ENCODE measurements at places on chromosomes 13 and 19.

DNA sequence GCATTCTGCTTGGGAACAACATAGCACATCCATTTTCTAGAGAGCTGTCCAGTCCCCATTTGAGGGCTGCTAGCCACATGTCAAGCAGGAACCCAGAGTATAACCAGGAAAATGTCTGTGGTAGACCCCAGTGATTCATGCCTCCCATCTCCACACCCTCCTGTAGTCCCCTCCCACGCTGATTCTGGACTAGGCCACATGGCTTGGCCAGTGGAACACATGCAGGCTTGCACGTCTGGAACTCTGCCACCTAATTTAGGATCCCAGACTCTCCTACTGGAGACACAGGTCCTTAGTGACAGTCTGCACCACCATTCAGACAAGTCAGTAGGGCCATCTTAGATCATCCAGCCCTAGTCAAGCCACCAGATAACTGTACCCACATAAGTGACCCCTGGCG is 149.8 kb downstream of the ZIC5 start:
- no peak for DNase-seq

- DNase-seq = peak; percentile 18
Measured at GRCh38 chr13:99085139-99085807, 107.4 kb upstream of the DOCK9 start.

GRCh38 chr13:112342841-112343361 is 33.3 kb upstream of the SPACA7 start:
- no peak for DNase-seq

DNA sequence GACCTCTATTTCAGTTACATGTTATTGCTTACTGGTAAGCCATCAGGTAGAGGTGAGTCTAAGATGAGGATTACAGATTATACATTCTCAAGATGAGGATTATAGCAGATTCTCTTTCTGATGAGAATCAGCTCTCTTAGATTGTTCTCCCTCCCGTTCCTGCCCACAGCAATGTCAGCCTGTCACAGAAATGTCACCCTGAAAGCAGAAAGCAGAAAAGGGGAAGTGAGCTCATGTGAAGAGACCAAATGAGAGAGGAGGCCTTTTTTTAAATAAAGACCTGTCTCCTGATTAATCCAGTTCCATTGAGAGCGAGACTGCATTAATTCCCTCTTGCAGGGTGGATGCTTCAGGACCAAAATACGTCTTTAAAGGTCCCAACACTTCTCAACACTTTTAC is 445.6 kb downstream of the KCTD12 start:
- DNase-seq = no peak

DNA sequence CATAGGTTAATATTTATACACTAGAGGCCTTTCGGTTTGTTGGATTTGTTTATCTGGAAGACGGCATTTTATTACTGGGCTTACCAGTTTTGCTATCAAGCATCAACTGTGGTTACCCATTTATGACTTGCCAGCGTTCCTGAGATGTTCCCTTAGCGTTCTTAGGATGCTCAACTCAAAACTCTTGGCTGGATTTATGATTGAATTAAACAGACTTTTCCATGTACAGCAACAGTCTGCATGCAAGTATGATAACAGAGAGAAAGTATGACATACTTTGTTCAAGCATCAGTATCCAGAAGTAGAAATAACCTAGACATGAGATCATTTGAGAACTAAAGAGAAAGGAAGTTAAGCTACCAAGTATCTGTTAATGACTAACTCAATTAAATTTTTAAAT is 29.9 kb upstream of the RNF113B start:
- DNase-seq = no peak

- DNase-seq = no peak
Measured at GRCh38 chr13:48710160-48710559, 56.4 kb downstream of the CYSLTR2 start.

- DNase-seq = no peak
Measured at GRCh38 chr19:5969476-5969875, 8.5 kb downstream of the RANBP3 start.

GRCh38 chr13:80123945-80124344 is 217.0 kb downstream of the SPRY2 start:
- DNase-seq = no peak

DNA sequence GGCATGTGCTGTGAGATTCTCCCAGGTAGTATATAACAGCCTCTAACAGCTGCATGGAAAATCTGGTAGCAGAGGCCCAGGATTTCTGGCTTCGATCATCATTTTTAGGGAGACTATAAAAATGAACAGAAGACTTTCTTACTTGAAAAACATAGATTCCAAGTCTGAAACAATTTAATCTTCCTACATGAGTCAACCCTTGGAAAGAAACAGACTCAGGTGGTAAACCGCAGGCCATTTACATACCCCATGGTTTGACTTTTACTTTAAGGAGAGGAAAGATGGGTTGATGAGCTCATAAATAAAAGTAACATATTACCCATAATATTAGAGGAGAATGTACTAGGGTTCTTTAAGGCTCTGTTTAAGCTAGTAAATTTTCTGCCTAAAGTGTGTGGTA is 121.6 kb downstream of the CYSLTR2 start:
- no peak for DNase-seq

GRCh38 chr19:8504171-8504570 is 1.7 kb upstream of the PRAM1 start:
- DNase-seq = no peak
